ENCODE measurements at places on chromosomes 13 and 19.

- no peak for DNase-seq
Observed at GRCh38 chr19:11539495-11540365, 1.1 kb downstream of the CNN1 start.

GRCh38 chr13:114046431-114046975 lies 72.6 kb upstream of the C13orf46 start:
- no peak for DNase-seq

GRCh38 chr13:93244141-93244917 lies 17.7 kb downstream of the GPC6 start:
- DNase-seq: no peak

GRCh38 chr19:13215572-13216380 lies 65.6 kb downstream of the IER2 start:
- DNase-seq: no peak

GRCh38 chr19:15113245-15114152 lies 6.3 kb downstream of the SYDE1 start:
- no peak for DNase-seq

GRCh38 chr13:113044391-113045114 lies 61.0 kb upstream of the F7 start:
- no peak for DNase-seq

GRCh38 chr19:2119921-2120785 lies 23.4 kb downstream of the IZUMO4 start:
- no peak for DNase-seq

DNA sequence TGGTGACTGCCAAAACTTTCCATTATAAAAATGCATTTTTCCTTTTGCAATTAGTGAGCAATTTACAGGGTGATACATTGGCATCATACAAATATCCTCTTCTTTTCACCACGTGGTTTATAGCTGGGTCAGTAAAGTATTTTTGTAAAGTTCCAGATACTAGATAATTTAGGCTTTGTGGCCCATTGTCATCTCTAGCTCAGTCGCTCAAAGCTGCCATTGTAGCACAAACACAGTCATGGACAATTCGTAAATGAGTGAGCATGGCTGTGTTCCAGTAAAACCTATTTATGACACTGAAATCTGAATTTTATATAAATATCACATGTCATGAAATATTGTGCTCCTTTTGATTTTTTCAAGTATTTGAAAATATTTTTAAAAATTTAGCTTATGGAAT lies 162.9 kb downstream of the USP12 start:
- no peak for DNase-seq

GRCh38 chr19:4357095-4357797 lies 13.9 kb downstream of the MPND start:
- DNase-seq: no peak

- DNase-seq: peak; percentile 24
Observed at GRCh38 chr19:35754370-35755130, 2.3 kb downstream of the HSPB6 start.

- DNase-seq: no peak
Observed at GRCh38 chr13:90773681-90774080, 573.8 kb upstream of the MIR17HG start.

GRCh38 chr13:85741017-85741416 lies 58.2 kb downstream of the SLITRK6 start:
- no peak for DNase-seq

Measured in 8988T (cell line).